ENCODE measurements at places on chromosomes 1 and 21. TPM values are rescaled to one million over a fixed set of nuclear protein-coding genes. Genes with fewer than 3 reads are reported as not detected.

GRCh38 chr1:31377364-31377863 is 4.5 kb upstream of the FABP3 start:
- no peak for DNase-seq

DNA sequence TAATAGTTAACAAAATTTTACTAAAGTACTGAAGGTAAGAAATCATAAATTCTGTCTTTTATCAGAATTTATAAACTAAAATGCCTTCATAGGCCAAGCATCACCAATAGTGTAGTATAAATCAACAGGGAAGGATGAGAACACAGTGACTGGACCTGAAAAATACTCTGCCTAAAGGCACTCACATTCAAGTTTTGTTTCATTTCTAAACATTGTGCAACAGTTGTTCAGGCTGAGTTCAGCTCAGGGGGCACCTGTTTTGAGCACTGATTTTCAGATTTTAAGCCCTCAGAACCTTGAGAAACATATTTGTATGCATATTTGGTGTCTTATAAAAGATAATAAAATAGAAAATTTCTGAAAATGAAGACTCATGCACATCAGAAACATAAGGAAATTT is 12.4 kb downstream of the ACBD6 start:
- no peak for DNase-seq

- DNase-seq: no peak
Observed at GRCh38 chr21:35770101-35770945, 290.0 kb downstream of the SETD4 start.

GRCh38 chr1:41649396-41650027 is 165.0 kb upstream of the EDN2 start:
- no peak for DNase-seq

GRCh38 chr1:90274376-90274775 is 279.5 kb downstream of the ZNF326 start:
- DNase-seq: no peak

DNA sequence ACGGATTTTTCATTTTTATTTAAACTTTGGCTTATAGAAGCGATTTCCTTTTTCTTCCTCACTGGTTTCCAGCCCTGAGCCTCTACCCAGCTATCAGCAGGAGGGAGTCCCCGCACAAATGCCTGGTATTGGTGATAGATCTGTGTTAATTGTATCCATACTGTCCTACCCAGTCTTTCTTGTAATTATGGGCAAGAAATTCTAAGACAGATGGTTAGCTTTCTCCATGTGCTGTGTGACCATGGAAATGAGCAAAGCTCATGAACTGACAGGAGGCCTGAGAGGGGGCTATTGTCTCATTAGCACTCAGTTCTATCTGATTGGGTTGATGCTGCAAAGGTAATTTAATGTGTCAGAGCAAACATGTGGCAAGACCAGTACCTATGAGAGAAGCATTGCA is 108.1 kb upstream of the IVNS1ABP start:
- DNase-seq: no peak

DNA sequence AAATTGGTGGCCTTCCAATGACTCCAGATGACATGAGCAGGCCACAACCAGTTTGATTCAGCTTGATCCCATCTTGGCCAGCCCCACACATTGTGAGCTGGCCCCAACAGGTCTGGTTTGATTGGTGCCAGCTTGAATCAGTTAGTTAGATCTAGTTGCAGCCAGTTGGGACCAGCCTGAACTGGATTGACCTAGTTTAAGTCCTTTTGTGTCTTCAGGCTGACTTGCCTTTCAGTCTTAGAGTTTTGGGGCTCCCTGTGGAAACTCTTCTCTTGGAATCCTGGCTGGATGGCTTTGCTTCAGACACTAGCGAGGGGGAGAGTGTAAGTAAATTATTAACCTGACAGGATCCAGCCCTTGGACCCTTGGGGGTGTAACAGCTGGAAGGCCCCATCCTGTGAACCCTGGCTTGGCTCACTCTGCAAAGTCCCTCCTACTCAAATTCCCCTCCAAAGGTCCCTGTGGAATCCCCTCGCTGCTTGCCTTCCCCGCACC is 36.2 kb upstream of the POU3F1 start:
- DNase-seq: no peak

DNA sequence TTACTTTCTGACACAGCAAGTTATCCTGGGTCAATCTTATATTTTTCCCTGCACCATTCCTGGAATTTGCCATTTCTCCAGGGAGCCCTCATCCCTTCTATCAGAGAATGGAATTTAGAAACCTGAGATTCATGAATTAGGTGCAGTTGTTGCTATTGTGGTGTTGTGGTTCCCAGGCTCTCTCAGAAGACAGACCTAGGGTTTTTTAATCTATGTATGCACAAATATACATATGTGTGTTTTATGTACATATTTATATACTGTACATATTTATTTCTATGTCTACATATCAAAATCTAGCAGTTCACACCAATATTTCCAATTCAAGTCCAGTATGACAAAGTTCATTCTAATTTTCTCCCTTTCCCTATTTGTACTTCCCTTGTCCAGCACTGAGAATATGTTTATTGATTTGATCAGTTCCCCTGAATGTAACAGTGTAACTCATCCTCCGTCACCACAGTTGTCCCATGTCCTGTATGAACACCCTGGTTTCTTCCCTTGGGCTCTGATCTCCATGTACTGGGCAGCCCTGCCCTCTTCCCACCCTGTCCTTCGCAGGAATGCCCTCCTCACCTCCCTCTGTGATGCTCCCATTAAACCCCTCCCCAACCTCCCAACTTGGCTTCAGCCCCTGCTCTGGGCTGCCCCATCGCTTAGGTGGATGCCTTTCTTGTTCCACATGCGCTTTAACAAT is 145.5 kb downstream of the VPS13D start:
- no peak for DNase-seq

- no peak for DNase-seq
Observed at GRCh38 chr1:36732015-36732356, 249.3 kb upstream of the CSF3R start.

GRCh38 chr1:169124459-169124858 is 18.0 kb downstream of the ATP1B1 start:
- no peak for DNase-seq

DNA sequence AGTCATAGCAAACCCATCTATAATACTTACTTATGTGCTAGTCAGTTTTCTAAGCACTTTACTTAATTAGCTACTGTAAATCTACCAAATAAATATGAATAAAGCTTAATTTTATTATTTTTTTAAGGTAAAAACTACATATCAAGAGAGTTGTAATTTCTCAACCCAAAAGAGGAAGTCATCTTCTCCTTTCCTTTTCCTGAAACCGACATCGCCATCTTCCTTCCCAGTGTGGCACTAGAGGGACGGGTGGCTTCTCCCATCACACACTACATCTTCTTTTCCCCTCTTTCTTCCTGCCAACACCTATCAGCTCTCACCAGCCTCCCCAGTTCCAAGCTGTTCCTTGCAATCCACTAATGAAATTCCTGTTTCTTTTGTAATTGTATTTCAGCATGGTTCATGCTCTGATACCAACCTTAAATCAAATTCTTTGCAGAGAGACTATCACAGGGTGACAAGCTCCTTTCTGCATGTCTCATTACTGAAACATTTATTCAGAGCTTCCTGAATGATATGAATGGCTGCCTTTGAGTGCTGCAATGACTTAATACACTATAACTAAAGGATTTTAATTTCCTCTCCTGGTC is 251.6 kb upstream of the FAM78B start:
- no peak for DNase-seq

DNA sequence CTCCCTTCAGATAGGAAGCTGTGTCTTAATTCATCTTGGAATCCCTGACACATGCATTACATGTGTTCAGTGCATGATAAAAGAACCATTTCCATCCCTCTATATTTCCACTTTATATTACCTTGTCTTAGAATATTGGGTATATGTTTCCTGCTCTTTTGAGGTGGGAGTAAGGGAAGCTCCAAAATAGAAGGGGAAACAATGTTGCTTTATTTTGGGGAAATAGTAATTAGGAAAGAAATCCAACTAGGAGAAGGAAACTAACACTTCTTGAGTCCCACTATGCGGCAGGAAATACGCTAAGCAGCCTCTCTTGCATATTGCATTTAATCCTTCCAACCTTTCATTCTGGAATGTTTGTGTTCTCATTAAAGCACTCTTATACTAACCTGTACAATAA is 89.4 kb upstream of the VAV3 start:
- no peak for DNase-seq

DNA sequence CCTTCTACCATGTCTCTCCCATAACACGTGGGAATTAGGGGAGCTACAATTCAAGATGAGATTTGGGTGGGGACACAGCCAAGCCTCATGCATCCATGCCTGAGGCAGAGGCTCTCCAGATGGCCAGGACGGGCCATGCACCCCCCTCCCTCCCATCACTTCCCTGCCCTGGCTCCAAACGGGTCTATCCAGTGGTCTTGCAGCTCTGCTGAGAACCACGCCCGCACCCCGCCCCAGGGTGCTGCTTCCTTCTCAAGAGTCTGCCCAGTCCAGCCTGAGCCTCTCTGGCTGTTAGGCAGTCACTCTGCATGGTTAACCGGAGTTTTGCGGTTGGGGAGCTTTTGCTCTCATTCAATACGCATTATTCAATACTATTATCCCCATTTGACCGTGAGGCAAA is 131.5 kb upstream of the TMEM51 start:
- no peak for DNase-seq

DNA sequence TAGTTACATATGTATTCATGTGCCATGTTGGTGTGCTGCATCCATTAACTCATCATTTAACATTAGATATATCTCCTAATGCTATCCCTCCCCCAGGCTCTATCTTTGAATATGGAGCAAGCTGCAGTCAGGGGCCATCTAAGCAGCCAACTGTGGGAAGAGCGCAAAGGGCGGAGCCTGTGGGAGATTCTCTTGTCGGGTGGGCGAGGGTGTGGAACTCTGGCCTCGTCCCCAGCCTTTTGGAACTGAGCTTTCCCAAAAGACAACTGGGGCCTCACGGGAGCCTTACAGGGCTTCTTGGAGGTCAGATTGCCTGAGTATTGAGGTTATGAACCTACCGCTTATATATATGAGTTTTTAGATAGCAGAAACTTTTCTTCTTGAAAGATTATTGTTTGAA is 117.2 kb downstream of the HHAT start:
- no peak for DNase-seq

GRCh38 chr1:90187323-90187585 is 192.3 kb downstream of the ZNF326 start:
- DNase-seq: no peak

- no peak for DNase-seq
Observed at GRCh38 chr1:231643935-231644237, 17.3 kb downstream of the DISC1 start.

DNA sequence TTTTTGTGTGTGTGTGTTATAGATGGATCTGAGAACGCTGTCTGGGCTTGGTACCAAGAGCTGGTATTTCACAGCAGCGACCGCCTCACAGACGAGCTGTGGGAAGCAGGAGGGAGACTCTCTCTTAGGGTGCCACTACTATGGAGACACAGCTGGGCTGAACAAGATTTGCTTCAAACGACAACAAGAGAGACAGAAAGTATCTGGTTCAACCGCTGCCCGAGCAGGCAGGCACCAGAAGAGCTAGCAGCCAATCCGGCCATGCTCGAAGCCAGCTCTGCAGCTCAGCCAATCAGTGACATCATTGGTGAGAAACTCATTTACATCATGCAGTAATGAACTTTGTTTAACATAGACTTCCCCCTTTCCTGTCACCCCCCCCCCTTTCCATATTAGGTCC is 341.3 kb downstream of the USP25 start:
- DNase-seq: peak; percentile 63

- DNase-seq: no peak
Observed at GRCh38 chr1:95216292-95216990, 17.6 kb upstream of the RWDD3 start.

DNA sequence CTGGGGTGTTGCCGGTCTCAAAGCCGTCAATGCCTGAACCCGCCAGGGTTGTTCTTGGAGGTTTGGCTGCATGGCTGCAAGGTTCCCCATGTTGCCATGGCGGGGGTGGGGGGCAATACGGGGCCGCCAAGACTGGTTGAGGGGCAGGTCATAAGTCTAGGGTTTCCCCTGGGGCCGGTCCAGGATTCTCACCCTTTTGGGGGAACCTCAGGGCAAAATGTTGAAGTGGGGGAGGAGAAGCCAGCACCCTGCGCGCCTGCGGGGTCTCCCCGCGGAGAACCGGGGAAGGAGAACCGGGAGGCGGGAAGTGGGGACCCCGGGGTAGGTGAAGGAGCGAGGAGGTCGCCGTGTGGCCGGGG is 401 bp upstream of the ARHGEF10L start:
- no peak for DNase-seq

GRCh38 chr1:242784807-242785206 is 260.3 kb upstream of the PLD5 start:
- no peak for DNase-seq

DNA sequence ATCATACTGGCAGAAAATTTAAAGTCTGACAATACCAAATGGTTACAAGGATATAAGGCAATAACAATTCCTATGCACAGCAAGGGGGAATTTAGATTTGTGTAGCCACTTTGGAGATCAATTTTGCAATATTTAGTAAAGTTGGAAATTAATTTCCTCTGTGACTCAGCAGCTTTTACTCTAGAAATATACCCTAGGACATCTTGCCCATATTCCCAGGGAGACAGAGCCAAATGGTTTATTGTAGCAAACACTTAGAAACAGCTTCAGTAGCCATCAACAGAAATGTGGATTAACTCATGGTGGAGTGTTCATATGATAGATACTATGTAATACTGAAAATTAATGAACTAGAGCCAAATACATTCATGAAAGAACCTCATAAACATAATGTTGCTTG is 104.6 kb downstream of the BACH1 start:
- DNase-seq: no peak

DNA sequence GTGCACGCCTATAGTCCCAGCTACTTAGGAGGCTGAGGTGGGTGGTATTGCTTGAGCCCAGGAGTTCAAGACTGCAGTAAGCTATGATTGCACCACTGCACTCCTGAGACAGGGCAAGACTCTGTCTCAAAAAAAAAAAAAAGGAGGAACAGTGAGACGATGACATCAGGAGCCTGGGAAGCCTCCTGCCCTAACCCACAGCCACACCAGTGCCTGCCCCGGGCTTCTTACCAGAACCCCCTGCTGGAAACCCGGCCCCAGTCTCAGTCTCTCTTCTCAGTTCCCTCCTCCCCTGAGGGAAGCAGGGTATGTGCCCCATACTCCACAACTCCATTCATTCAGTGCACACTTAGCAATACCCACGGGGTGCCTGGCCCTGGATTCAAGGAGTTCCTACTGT is 9.1 kb downstream of the COL8A2 start:
- DNase-seq: no peak

AKNAD1 gene
- not detected for total RNA-seq

GJA8 gene
- total RNA-seq: not detected

FAM110D gene
- 1.1 TPM for total RNA-seq

STMN1 gene
- total RNA-seq: 37.1 TPM

SORT1 gene
- 33.4 TPM for total RNA-seq

SPRR5 gene
- not detected for total RNA-seq

IRF6 gene
- 0.33 TPM for total RNA-seq

PFKFB2 gene
- total RNA-seq: 5.4 TPM

IVL gene
- total RNA-seq: not detected

S100A1 gene
- total RNA-seq: 14.3 TPM

FUCA1 gene
- 21.7 TPM for total RNA-seq

Measured in sigmoid colon (tissue), 7 donors.